Right lobe of liver (tissue), 6 donors: ENCODE measurements at places on chromosomes 1 and 21. TPM values are rescaled to one million over a fixed set of nuclear protein-coding genes. Genes with fewer than 3 reads are reported as not detected.

The VAV3 gene
- total RNA-seq: 0.77 TPM

The PARK7 gene
- total RNA-seq: 197 TPM

The ACTN2 gene
- 0.29 TPM for total RNA-seq

The MAP3K21 gene
- total RNA-seq: 5.1 TPM

The WLS gene
- 9.3 TPM for total RNA-seq

The EIF2D gene
- total RNA-seq: 24.4 TPM

The LDLRAD1 gene
- total RNA-seq: not detected

DNA sequence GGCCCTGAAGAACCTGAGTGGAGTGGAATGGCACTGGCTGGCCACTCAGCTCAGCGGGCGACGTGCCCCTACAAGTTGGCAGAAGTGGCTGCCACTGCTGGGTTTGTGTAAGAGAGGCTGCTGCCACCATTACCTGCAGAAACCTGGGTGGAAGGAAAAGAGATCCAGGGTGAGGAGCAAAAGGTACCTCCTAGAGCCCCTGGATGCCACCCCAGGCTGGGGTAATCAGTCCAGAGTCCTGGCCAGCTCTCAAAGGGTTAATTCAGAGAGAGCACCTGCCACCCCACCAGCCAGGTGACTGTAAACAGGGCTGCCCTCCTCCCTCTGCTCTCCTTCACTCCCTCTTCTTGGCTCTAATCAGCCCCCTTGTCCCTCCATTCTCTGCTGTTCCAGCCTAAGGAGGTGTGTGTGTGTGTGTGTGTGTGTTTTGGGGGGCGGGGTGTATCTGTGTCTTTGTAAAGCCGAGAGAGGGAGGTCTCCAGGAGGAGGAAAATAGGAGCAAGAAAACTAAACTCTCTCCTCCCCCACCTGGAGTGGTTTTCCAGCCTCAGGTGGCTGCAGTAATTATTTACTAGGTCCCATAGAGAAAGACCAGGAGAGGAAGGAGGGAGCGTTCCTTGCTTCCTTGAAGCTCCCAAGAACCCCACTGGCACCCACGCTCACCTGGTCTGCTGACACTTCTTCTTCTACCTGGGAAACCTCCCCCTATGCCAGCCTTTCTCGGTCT lies 12.6 kb downstream of the TRIM46 start:
- no peaks in the 10 kb centered on the region for H3K36me3 ChIP-seq
- no peak overlapping the region for H3K4me3 ChIP-seq
- DNase-seq: peak; percentile 2
- no peak overlapping the region for H3K27ac ChIP-seq

- no peak for DNase-seq
- H3K4me1 ChIP-seq: no peaks in the 10 kb centered on the region
- no peaks in the 10 kb centered on the region for H3K27me3 ChIP-seq
- H3K36me3 ChIP-seq: no peaks in the 10 kb centered on the region
- H3K4me3 ChIP-seq: no peak overlapping the region
Observed at GRCh38 chr1:232578651-232579195, 51.2 kb downstream of the SIPA1L2 start.

- no peak overlapping the region for H3K4me3 ChIP-seq
- no peaks in the 10 kb centered on the region for H3K27me3 ChIP-seq
- DNase-seq: no peak
- H3K27ac ChIP-seq: no peak overlapping the region
- H3K4me1 ChIP-seq: no peaks in the 10 kb centered on the region
Observed at GRCh38 chr21:15671188-15671587, 58.6 kb upstream of the USP25 start.

DNA sequence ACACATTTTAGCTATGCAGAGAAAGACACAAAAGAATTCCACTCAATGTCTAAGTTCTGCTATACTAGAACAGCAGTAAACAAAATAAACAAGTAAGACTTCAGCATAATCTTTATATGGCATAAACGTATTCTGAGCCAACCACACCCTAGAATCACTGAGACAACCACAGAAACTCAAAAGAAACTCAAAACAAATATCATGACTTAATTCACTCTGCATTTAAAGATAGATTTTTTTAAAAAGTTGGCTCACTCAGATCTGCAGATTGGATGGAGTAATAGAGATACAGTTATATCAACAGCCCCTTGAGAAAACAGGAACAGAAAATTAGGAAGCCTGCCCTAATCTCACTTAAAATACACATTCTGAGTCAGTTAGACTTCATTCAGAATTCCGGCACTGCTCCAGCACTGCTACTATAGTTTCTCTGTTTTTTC lies 95.0 kb downstream of the COL24A1 start:
- DNase-seq: no peak
- H3K4me3 ChIP-seq: no peak overlapping the region
- H3K4me1 ChIP-seq: no peaks in the 10 kb centered on the region
- no peaks in the 10 kb centered on the region for H3K36me3 ChIP-seq

GRCh38 chr1:201140235-201140940 lies 13.4 kb upstream of the ASCL5 start:
- H3K36me3 ChIP-seq: peaks cover 6% of the 10 kb centered on the region
- no peaks in the 10 kb centered on the region for H3K4me1 ChIP-seq
- DNase-seq: no peak
- H3K27me3 ChIP-seq: no peaks in the 10 kb centered on the region

DNA sequence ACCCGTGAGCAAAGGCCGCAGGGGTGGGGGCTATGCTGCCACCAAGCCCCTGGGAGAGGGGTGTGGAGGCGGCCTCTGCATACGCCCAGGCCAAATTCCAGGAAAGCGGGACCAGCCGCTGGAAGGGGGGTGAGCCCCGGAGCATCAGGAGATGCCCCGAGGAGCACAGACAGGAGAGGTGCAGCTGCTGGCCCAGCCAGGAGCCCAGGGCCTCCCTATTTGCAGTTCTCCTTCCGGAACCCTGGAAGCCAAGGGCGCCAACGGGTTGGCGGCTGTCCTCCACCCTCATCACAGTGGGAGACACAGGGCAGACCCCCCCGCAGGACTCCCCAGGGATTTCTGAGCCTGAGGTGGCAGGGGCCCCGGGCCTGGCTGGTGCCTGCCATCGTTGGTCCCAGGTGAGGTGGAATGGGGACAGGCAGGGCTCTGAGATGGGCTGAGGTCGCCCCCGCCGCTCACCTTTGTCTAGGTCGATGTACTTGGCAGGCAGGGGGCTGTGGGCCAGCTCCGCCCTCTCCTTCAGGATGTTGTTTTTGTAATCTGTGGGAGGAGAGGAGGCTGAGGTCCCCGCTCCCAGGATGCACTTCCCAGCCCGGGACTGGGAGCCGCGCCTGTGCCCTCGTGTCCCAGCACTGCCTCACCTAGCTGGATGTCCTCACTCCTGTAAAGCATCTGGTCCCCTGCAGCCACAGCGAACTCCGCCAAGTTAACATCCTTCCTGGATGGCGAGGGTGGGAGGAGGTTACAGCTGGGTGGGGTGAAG lies 4.4 kb upstream of the DVL1 start:
- H3K27me3 ChIP-seq: peaks cover 5% of the 10 kb centered on the region
- H3K4me1 ChIP-seq: no peaks in the 10 kb centered on the region

- no peak overlapping the region for H3K4me3 ChIP-seq
- DNase-seq: no peak
- H3K27me3 ChIP-seq: no peaks in the 10 kb centered on the region
- no peak overlapping the region for H3K27ac ChIP-seq
- H3K36me3 ChIP-seq: no peaks in the 10 kb centered on the region
- H3K4me1 ChIP-seq: no peaks in the 10 kb centered on the region
Observed at GRCh38 chr1:1032424-1032823, 12.5 kb downstream of the AGRN start.

- DNase-seq: no peak
- H3K36me3 ChIP-seq: no peaks in the 10 kb centered on the region
- no peaks in the 10 kb centered on the region for H3K27me3 ChIP-seq
- no peak overlapping the region for H3K4me3 ChIP-seq
Observed at GRCh38 chr1:161427733-161428516, 60.2 kb upstream of the CFAP126 start.

DNA sequence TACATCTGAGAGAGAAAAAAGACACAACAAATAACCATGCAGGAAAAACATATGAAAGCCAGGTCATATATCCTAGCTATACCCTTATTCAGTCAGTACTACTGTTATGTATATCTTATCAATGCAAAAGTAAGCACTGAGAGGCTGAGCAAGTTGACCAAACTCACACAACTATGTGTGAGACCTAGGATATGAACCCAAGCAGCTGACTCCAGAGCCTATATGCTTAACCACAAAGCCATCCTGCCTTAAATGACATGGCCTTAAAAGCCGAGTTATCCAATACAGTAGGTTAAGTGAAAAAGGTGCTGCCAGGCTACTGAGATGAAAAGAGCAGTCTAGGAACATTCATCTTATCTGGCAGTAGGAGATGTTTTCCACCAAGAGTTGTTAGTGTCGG lies 151.6 kb downstream of the RERE start:
- H3K27ac ChIP-seq: no peak overlapping the region
- H3K4me1 ChIP-seq: no peaks in the 10 kb centered on the region
- H3K4me3 ChIP-seq: no peak overlapping the region

- no peak overlapping the region for H3K27ac ChIP-seq
- no peak overlapping the region for H3K4me3 ChIP-seq
- DNase-seq: no peak
- H3K27me3 ChIP-seq: no peaks in the 10 kb centered on the region
- H3K36me3 ChIP-seq: no peaks in the 10 kb centered on the region
Observed at GRCh38 chr1:30315185-30315960, 408.0 kb downstream of the MATN1 start.

DNA sequence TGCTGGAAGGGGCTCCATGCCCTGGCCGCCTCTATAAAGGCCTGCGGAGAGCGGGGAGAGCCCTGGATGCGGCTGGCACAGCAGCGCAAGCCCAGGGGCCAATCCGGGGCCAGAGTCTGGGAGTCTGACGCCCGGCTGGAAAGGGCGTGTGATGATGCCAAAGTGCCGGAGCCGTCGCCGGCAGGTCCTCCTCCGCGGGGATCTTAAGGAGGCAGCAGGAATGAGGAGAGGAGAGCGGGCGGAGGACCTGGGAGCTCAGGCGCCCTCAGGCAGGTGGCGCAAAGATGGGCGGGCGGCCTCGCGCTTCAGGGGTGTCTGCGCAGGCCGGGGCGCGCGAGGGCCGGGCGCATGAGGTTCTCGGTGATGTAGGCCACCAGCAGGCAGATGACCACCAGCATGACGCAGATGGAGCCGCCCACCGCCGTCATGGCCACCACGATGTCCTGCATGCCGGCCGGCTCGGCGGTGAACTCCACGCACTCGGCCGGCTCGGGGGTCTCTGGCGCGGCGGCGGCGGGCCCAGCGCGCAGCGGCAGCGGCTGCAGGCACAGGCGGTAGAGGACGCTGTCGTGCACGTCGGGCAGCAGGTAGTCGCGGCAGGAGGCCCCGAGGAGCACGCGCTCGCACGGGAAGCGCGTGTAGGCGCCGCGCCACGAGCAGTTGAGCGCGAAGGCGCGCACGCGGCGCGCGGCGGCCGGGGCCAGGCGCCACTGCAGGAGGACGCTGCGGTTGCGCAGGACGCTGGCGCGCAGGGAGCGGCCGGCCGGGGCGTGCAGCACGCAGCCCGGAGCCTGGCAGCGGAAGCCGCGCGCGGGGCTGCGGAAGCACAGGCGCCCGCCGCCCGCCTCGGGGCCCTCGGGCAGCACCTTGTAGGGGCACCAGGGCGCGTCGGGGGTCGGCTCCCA lies 653 bp downstream of the FNDC10 start:
- H3K27ac ChIP-seq: no peak overlapping the region
- no peak for DNase-seq
- no peaks in the 10 kb centered on the region for H3K4me1 ChIP-seq
- H3K36me3 ChIP-seq: no peaks in the 10 kb centered on the region

GRCh38 chr1:229447809-229448252 lies 13.9 kb upstream of the ACTA1 start:
- no peaks in the 10 kb centered on the region for H3K27me3 ChIP-seq
- no peaks in the 10 kb centered on the region for H3K4me1 ChIP-seq
- DNase-seq: no peak
- no peak overlapping the region for H3K4me3 ChIP-seq
- no peaks in the 10 kb centered on the region for H3K36me3 ChIP-seq
- H3K27ac ChIP-seq: no peak overlapping the region

DNA sequence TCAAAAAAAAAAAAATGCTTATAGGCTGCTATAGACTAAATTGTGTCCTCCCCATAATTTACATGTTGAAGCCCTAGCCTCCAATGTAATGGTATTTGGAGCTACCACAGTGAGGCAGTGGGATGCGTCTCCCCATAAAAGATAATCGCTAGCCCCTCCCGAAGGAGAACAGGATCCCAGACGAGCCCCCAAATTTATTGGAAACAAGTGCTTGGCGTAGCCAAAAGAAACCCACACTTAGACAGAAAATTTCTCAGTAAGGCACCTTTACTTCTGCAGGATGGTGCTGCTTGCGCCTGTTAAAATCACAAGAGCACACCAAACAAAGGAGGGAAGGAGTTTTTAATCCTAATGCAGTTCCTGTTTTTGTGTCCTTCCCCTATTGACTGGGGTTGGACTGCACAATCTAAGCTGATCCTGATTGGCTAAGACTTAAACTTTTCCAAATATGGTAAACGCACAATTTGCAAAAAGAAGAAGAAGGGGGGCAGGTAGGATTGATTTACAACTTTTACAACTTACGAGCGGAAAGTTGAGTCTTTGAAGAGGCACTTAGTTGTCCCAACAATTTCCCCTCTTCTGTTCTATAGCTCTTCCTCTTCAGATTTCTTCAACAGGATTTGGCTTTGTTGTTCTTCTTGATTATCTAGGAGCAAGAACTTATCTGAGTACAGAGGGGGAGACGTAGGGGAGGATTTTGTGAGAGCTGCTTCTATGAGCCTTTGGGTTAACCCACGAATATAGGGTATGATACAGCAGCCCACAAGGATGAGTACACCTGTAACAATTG lies 3.0 kb upstream of the IPP start:
- no peaks in the 10 kb centered on the region for H3K4me1 ChIP-seq
- no peak overlapping the region for H3K4me3 ChIP-seq
- no peak for DNase-seq
- no peaks in the 10 kb centered on the region for H3K27me3 ChIP-seq
- H3K36me3 ChIP-seq: no peaks in the 10 kb centered on the region
- no peak overlapping the region for H3K27ac ChIP-seq

GRCh38 chr1:219271818-219272535 lies 98.3 kb downstream of the LYPLAL1 start:
- H3K4me1 ChIP-seq: no peaks in the 10 kb centered on the region
- no peaks in the 10 kb centered on the region for H3K36me3 ChIP-seq
- no peak overlapping the region for H3K4me3 ChIP-seq
- H3K27me3 ChIP-seq: no peaks in the 10 kb centered on the region

- no peak for DNase-seq
- no peaks in the 10 kb centered on the region for H3K4me1 ChIP-seq
- peak overlapping the region; percentile 97 for H3K4me3 ChIP-seq
- H3K27me3 ChIP-seq: no peaks in the 10 kb centered on the region
- H3K36me3 ChIP-seq: no peaks in the 10 kb centered on the region
Observed at GRCh38 chr1:94416901-94417727, 1.1 kb upstream of the ABCD3 start.
